ENCODE measurements at places on chromosomes 6 and 20. TPM values are rescaled to one million over a fixed set of nuclear protein-coding genes. Genes with fewer than 3 reads are reported as not detected.

- no peak for DNase-seq
These were observed 96.4 kb downstream of the TBC1D32 start for GRCh38 chr6:121237859-121238258.

- no peak for DNase-seq
These were observed 1286.2 kb upstream of the EYS start for GRCh38 chr6:66993272-66993671.

- DNase-seq, result no peak
These were observed 20.4 kb downstream of the SNPH start for GRCh38 chr20:1286267-1287024.

DNA sequence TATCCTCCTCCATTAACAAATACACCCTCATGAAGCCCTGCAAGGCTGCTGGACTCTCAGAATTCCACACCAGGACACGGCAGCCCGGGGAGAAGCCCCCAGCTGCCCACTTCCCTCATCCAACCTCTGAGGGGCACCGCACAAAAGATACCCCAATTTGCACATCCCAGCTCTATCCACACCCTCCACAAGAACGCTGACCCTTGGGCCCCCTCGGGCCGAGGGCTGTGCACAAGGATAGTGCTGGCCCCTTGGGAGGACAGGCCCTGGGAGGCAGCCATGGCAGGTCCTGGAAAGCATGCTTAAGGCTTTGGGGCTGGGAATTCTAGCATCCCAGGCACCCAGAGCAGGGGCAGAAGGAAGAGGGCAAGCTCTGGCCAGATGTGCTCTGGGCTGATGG, 112.8 kb upstream of the PRND start:
- no peak for DNase-seq

DNA sequence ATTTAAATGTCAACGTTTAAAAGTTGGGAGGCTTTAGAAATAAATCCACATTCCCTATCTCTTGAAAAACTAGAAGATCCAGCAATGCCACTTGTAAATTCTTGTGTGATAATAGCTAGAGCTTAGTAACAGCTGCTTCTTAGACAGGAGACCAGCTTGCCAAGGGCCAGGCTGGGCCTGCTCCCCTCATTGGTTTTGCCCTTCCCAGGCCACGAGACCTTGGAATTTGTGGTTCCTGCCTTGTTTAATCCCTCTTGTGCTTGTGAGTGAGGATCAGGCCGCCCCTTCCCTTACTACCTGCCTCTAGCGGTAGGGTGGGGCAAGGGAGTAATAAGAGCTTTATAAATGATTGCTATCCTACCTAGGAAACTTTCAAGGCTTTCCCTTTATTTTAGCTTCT, 363.5 kb downstream of the SYNE1 start:
- no peak for DNase-seq

DNA sequence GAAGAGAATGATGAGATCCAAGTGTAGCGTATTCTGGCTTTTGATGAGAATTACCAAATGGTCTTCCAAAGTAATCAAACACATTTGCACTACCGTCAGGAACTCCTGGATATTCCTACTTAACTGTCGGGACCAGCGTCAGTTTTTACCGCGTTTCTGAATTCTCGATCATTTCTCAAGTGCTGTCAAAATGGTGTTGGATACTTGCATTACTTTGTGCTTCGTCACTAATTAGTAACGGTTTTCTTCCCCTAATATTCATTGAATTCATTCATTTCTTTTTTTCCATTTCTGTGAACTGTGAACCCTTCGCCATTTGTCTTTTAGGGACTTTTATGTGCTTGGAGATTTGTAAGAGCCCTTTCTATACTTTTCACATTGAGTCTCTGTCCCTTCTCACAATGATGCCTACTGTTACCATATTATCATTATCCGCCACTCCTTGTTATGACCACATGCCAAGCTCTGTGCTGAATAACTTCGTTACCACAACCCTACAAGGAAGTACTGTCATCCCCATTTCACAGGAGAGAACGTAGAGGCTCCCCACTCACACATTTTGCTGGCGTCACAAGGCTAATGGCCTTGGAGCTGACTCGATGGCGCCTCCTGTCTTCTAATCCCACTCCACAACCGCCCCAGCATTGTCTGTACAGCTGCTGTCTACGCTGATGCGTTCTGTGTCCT, 74.2 kb upstream of the QKI start:
- DNase-seq, result no peak

- no peak for DNase-seq
These were observed 147.1 kb upstream of the LAMP5 start for GRCh38 chr20:9367328-9367727.

GRCh38 chr20:24981790-24982189, 10.8 kb downstream of the APMAP start:
- no peak for DNase-seq

DNA sequence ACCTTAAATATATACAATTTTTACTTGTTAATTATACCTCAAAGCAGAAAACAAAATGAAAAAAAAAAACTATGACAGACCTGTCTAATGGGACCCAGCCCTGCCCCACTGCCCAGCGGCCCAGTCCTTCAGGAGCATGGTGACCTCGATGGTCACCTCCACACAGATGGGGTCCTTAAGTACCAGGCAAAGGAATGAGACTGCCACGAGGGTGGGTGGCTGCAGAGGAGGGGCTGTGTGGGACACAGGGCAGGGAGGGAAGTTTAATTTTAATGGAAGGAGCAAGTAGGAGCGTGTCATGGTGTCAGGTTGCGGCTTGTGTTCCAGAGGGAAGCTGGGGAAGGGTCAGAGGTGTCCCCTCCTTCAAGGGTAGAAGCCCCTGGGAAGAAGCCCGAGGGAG, 28.6 kb downstream of the GABRR2 start:
- no peak for DNase-seq

SLC22A2 gene
- not detected for polyA plus RNA-seq

TP53TG5 gene
- polyA plus RNA-seq, result not detected

FAM209B gene
- polyA plus RNA-seq, result not detected

SEMG1 gene
- polyA plus RNA-seq, result not detected

LAMA2 gene
- polyA plus RNA-seq, result 0.34 TPM

All from immature natural killer cell (primary cell).